ENCODE measurements at places on chromosomes 3 and 15.
A peak's percentile ranks its signal among the peaks of the same experiment; 100 is the strongest.

GRCh38 chr15:80689716-80690115, 5.4 kb upstream of the ABHD17C start:
- no peak for DNase-seq

GRCh38 chr3:179163503-179163902, 15.3 kb downstream of the PIK3CA start:
- no peak for DNase-seq

- DNase-seq, result no peak
Observed at GRCh38 chr3:108862865-108863798, 40.5 kb downstream of the TRAT1 start.

- peak; percentile 38 for DNase-seq
Observed at GRCh38 chr15:98850961-98851572, 156.5 kb downstream of the PGPEP1L start.

GRCh38 chr3:49602877-49603411, 48.7 kb downstream of the BSN start:
- DNase-seq, result peak; percentile 23

DNA sequence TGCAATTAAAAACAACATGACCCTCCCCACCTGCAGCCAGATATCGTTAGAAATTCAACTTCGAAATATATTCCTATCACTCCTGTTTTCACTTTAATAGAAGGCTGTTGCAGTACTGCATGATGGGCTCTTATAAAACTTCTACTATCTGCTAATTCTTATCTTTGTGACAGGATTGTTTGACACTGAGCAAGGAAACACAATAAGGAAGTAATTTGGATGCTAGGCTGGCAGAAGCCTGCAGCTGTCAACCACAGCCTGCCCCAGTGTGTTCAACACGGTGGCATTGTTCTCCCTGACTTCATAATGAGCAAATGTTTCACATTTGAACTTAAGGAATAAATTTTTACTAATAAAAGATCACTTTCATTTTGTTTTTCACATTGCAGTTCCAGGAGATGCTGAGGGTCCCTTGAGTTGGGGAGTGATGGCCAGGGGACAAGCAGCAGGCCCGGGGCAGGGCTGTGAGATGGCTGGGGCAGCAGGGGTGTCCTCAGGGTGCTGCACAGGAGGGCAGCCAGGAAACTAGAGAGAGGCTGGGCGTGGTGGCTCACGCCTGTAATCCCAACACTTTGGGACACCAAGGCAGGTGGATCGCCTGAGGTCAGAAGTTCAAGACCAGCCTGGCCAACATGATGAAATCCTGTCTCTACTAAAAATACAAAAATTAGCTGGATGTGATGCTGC, 64.8 kb upstream of the SEC61A1 start:
- DNase-seq, result no peak

DNA sequence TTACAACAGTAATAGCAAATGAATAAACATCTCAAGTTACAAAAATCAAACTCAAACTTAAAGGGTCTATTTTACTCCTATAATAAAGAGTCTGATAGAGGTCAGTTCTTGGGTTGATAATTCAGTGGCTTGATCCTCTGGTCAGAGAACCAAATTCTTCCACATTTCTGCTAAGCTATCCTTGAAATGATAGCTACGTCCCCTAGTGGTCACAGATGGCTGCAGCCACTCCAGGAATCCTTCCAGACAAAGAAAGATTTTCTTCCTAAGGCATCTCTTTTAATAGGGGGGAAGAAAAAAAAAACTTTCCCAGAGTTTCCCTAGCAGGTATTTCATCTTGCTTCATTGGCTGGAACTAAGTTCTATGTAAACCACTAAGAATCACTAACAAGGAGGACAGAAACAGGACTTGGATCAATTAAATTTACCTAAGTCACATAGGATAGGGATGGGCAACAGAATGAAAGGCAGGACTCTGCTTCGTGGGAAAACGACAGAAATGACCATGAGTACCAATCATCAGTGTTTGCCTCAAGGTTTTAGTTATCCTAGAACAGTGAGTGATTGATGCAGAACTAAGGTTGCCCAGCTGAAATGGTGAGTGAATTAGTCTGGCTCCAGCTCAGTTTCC, 160.7 kb downstream of the STAC start:
- DNase-seq, result no peak

GRCh38 chr3:129205109-129205832, 21.6 kb upstream of the CNBP start:
- DNase-seq, result no peak

- no peak for DNase-seq
Observed at GRCh38 chr3:194690501-194691372, 5.1 kb downstream of the FAM43A start.

GRCh38 chr15:51917493-51917892, 54.1 kb downstream of the LEO1 start:
- DNase-seq, result no peak

DNA sequence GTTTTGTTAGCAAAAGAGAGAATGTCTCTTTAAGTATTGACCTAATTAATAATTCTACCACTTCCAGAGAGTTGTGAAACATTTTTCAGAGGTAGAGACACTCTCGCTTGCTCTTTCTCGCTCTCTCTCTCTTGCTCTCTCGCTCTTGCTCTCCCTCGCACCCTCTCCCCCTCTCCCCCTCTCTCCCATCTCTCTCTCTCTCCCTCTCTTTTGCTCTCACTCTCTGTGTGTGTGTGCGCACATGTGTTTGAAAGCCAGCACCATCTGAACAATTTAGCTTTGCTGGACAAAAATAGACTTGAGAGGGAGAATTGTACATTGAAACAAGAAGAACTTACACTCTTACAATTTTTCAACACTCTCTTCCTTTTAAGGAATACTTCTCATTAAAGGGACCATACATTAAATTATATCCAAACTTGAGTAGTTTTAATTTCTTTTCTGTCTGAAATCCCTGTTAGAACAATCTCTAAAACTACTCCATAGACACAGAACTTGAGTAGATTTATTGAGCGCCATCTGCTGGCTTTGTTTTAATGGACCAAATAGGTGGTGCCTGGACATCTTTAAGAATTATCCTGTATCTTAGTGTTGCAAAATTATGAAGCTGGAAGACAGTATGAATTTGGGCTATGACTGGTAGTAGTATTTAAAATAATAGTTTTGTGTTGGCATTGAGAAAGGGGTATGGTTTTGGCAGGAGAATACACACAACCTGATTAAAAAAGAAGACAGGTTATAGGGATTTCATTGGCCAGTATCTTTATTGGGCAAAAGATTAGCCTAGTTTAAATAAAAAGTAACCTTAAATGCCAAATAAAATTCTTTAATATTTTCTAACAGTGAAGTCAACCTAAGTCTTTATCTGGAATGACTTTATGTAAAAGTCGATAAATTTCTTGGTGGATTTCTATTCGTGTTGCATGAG, 124.6 kb downstream of the AKAP13 start:
- DNase-seq, result no peak

- no peak for DNase-seq
Observed at GRCh38 chr3:11288786-11289637, 16.8 kb downstream of the ATG7 start.

- DNase-seq, result no peak
Observed at GRCh38 chr3:127761441-127761801, 60.9 kb downstream of the MGLL start.

GRCh38 chr15:77367631-77368030, 52.3 kb downstream of the PEAK1 start:
- DNase-seq, result no peak

DNA sequence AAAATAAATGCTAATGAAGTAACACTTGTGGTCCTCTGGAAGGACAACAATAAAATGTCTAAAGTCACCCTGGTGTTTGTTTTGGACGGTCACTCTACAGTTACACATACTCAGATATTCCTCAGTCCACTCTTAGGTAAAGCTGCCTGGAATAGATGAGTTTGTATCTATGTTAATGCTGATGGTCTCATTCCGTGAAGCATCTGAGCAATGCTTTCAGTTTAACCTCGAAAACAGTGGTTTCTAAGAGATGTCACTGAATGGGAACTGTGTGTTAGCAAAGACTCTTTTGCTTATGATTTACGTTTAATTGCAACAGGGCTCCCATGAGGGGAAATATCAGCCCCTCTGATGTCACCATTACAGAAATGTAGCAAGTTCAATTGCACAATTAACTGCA, 49.1 kb downstream of the FBN1 start:
- DNase-seq, result no peak

DNA sequence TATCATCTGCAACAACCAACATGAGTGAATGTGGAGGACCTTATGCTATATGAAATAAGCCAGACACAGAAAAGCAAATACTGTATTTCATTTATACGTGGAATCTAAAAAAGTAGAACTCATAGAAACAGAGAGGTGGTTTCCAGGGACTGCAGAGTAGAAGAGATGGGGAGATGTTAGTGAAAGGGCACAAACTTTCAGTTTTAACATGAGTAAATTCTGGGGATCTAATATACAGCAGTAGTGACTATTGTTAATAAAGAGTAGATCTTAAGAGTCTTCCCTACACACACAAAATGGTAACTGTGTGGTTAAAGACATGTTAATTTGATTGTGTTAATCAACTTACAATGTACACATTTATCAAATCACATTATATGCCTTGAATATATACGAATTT, 20.9 kb upstream of the MELTF start:
- no peak for DNase-seq

- DNase-seq, result no peak
Observed at GRCh38 chr3:89314454-89315098, 207.2 kb downstream of the EPHA3 start.

- DNase-seq, result no peak
Observed at GRCh38 chr3:194300382-194300758, 50.8 kb downstream of the CPN2 start.

- DNase-seq, result no peak
Observed at GRCh38 chr15:74403991-74404563, 29.7 kb downstream of the SEMA7A start.

GRCh38 chr3:75325716-75326115, 338.4 kb upstream of the FRG2C start:
- DNase-seq, result no peak

DNA sequence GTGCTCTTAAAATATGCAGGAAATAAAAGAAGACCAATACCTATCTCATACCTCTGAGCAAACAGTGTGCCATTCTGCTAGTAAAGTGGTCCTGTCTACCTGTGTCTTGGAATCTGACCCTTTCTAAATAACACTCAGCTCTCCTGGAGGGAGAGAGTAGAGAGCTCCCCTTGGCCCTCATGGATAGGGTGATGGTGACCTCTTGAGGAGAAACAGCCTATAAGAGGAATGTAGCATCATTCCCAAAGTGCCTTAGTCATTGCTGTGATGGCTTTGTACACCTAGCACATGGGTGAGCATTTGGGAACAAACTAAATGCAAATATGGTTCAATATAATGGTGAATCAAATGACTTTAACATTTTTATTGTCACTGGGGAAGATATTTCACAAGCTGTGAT, 10.0 kb downstream of the SNTN start:
- no peak for DNase-seq

- DNase-seq, result no peak
Observed at GRCh38 chr3:195458316-195458717, 15.5 kb upstream of the ACAP2 start.

DNA sequence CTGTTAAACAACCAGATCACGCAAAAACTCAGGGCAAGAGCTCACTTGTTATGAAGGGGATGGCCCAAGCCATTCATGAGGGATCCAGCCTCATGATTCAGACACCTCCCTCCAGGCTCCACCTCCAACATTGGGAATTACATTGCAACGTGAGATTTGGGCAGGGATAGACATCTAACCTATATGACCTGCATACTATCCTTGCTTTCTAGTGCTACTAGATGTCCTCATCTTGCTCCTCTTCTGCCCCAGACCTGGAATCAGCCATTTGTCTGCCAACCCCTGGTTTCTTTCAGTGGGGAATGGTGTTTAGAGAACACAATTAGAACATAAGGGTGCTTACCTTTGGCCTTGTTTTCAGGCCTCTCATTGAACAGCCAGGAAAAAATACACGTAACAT, 63.2 kb downstream of the RPN1 start:
- DNase-seq, result no peak

- no peak for DNase-seq
Observed at GRCh38 chr3:35183927-35184675, 455.2 kb upstream of the ARPP21 start.

- DNase-seq, result no peak
Observed at GRCh38 chr15:51183076-51183475, 88.4 kb upstream of the TNFAIP8L3 start.

DNA sequence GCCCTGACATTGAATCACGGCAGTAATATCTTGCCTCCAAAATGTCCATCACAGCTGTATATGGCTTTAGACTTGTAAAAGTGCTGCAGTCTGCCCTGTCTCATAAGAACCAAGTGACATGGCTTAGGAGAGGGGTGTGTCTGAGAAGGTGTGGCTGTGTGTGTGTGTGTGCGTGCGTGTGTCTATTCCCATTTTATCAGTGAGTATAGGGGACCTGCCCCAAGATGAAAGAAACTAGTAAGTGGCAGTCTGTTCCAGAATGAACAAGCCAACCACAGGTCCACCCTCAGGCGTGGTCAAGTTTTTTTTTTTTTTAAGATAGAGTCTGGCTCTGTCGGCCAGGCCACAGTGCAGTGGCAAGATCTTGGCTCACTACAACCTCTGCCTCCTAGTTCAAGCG, 5.6 kb upstream of the RHOV start:
- no peak for DNase-seq

- DNase-seq, result no peak
Observed at GRCh38 chr3:23916152-23916885, 471 bp downstream of the NKIRAS1 start.

GRCh38 chr15:71730277-71731144, 79.8 kb upstream of the NR2E3 start:
- DNase-seq, result no peak

- no peak for DNase-seq
Observed at GRCh38 chr3:27345493-27345892, 23.7 kb downstream of the NEK10 start.

GRCh38 chr15:52368402-52368801, 72.8 kb upstream of the MYO5C start:
- DNase-seq, result no peak

DNA sequence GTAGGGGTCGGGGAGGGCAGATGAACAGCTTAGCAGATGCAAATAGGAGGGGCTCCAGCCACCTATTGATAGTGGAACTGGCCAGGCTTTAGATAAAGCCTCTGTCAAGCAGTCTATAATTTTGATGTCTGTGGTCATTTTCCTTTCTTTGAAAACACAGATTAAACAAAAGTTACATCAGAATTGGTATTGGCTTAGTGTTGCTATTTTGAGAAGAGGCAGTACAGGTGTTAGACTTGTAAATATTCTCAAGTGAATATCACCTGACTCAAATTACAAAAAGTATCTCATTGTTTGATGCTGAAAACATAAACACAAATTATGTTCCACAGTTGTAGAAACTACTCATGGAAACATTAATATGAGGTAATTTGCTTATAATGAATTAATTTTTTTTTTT, 18.1 kb downstream of the GHRL start:
- DNase-seq, result no peak

Measured in activated CD8-positive, alpha-beta memory T cell treated with anti-CD3 and anti-CD28 coated beads for 48 hours (primary cell).